ENCODE measurements at places on chromosomes 2 and 18.

DNA sequence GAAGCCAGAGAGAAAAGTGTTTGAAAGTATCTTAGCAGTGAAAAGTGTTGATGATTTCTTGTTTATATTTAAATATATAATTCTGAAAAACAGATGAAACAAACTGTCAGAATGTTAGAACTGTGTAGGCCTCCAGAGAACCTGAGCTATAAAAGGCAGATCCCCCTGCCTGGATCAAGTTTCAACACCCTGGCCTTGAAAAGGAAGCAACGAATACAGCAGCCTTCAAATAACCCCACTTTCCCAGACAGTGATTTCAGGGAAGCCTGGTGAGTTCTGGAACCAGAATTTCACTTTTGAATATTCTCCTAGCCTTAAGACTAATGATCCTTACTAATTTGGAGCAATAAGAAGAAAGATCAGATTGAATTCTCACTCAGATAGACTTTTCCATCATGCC is 13.3 kb upstream of the TRIM43 start:
- DNase-seq, result no peak

- DNase-seq, result no peak
These were observed 84.6 kb downstream of the PMS1 start for GRCh38 chr2:189868896-189869295.

GRCh38 chr18:27276479-27276878 is 91.4 kb upstream of the CHST9 start:
- DNase-seq, result no peak

DNA sequence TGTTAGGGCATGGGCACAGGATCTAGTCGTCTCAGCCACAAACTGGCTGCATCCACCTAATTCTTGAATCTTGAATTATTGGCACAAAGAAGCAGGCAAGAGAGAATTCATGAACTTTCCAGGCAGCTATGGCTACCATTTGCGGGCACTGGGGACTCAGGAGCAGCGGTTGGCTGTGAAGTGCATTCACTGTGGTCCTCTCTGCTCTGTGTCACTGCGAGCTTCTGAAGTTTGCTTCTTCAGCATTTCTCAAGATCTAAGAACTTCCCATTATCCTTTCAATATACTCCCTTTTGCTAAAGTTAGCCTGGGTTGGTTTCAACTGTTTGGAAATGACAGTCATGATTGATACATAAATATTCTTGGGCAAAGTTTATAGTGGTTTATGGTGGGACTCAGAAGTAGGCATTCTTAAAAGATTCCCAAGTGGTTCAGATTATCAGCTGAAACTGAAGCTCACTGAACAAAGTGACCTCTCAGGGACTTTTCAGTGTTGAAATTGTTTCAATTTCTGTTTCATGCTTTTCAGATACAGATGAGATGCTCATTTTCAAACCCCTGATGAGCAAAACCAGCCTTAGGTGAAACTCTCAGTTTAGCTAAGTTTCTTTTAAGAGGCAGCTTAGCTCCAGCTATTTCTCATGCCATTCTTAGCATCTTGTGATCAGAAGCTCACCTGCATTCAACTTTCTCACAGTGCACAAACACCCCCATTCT is 1258.3 kb upstream of the GYPC start:
- no peak for DNase-seq

DNA sequence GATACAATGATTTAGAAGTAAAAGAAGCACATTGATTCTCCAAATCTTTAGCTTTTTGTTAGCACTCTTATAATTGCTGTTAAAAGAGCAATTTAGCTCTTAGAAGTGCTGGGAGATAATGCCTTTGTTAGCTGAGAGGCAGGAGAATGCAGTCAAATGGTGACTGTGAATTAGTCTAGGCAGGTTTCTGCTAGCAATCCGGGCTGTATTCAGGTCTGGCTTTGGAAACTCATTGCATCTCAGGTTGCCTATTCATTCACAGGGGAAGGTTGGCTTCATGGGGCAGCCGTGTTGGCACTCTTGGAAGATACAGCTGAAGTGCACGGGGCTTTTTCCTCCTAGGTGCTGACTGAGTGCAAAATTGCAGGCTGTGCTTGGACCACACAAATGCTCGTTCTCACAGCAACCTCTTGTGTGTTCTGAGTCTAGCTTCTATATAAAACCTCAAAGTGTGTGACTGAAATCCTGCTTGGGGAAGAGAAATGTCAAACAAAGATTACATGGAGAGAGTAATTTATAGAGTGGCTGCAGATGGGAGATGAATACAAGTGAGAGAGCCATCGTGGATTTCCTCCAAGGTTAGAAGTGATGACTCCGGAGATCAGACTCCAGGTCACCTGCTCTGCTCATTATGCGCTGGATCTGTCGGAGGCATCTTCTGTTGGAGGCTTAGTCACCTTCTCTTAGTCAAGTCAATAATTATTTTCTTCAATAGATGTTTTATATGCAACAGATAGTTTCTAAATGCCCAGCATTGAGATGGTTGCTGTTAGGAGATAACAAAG is 167.8 kb downstream of the PMAIP1 start:
- DNase-seq, result no peak

- DNase-seq, result no peak
These were observed 157.8 kb downstream of the PIK3C3 start for GRCh38 chr18:42112657-42113420.

DNA sequence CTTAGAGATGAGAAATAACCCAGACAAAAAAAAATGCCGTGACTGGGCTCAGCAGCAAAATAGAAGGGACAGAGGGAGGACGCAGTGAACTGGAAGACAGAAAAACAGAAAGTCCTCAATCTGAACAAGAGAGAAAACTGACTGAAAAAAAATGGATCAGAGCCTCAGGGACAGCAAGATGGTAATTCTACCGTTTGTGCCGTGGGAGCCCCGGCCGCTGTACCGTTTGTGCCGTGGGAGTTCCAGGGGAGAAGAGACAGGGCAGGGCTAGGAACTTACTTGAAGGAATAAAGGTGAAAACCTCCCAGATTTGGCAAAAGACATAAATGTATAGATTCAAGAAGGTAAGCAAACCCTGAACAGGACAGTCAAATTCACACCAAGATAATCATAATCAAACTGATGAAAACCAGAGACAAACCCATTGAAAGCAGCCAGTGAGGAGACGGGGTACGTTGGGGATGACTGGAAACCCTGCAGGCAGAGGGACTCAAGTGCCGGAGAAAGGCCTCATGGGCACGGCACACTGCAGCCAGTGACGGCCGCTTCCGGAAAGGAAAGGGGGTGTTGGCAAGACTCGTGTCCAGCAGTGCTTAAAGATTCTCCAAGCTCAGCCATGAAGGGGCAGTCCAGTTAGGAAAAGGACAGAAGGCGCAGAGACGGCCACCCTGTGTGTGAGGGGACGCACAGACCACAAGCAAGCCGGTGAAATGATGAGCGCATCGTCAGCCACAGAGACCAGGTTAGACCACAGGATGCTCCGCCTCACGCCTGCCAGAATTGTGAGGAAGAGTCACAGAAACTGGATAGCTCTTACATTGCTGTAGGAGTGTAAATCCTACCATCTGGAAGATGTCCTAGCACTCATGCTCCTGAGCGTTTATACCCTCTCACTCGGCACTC is 40.0 kb upstream of the NFATC1 start:
- no peak for DNase-seq

DNA sequence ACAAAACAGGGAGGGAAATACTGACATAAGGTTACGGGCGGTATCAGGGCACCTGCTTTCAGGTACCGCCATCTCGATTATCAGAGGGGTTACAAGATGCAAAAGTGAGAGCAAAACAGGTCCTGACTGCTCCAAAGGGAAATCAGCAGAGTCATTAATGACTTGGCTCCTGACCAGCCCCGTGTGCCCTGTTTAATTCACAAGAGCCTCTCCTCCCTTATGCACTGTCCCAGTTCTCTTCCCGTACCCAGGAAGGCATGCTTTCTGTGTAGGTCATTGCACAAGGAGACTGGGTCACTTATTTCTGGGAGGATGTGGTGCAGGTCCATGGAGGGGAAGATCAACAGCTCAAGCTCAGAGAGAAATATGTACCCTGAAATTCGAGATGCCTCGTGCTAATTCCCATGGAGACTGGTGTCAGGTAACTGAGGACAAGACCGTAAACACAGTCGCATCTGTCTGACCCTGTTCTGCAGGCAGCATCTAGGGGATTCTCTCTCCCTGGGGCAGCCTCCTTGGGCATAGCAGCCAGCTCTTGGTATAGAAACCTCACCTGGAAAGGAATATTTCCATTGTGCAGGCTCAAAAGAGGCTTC is 79.9 kb downstream of the HNRNPLL start:
- DNase-seq, result no peak

DNA sequence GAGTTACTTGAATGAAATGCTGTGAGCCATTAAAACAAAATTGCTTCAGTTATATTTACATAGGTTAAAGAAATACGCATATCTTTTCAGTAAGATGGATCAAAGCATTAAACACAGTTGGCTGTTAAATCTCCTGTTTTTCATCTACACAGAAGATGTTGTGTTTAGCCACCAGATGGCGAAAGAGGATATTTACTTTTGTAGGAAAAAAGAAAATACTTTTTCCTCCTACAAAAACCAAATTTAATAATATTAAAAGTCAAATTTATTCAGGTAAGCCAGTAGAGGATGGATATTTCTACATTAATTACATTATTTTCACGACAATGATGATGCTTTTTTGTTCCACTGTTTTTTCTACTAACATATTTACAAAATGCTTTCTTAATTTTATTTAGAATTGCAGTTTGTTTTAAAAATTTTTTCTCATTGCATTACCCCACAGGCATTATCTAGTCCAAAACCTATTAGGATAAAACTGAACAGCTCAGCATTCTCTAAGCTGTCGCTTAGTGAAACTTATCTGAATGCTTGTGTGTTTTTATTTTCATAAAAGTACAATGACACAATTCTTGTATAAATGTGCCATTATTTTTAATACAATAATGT is 173.7 kb downstream of the ASXL3 start:
- no peak for DNase-seq

DNA sequence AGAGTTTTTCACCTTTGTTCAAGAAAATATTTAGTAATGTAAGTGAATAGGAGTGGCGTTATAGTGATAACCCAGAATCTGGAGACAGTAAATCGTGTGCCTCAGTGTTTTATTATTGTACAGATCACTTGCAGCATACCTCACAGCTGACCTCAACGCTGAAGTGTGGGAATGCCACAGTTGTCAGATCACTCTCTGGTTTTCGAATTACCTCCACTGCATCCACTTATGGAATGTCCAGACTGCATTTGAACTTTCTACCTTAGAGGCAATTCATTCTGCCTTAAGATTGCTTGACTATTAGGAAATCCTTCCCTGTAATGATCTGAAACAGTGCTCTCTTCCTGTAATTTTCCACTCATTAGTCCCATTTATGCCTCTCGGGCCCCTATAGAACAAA is 164.5 kb upstream of the ALPP start:
- no peak for DNase-seq

DNA sequence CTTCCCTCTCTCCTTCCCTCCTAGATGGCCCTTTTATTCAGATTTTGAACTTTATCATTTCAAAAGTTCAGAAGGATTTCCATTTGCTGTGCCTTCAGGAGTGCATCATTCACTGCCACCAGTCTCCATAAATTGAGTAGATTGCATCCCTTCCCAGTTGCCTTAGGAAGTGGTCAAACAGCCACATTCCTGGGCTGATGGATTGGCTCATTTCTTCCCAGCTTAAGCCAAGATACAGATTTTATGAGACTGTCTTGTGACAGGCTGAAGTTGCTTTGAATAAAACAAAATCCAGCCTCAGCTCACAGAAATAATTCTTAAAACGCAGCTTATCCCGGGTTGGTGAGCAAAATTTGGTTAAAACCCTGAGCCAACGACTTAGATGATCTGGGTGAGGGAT is 9.8 kb downstream of the NRP2 start:
- DNase-seq, result no peak

DNA sequence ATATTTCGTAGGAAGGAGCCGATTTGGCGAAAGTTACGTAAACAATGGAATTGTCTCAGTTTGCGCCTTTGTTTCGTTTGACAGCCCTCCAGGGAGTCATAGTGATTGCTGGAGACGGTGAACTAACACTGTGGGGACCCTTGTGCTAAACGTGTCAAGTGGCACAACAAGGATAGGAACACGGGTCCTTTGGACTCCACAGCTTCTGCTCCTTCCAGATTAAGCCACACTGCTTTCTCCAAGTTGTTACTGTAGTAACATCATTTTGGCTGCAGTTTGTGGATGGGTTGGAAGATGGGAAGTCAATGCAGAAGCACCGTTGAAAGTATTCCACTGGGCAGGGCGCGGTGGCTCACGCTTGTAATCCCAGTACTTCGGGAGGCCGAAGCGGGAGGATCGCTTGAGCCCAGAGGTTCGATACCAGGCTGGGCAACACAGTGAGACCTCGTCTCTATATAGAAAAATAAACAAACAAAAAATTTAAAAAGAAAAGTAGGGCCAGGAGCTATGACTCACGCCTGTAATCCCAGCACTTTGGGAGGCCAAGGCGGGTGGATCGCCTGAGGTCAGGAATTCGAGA is 636 bp upstream of the IMMT start:
- no peak for DNase-seq

DNA sequence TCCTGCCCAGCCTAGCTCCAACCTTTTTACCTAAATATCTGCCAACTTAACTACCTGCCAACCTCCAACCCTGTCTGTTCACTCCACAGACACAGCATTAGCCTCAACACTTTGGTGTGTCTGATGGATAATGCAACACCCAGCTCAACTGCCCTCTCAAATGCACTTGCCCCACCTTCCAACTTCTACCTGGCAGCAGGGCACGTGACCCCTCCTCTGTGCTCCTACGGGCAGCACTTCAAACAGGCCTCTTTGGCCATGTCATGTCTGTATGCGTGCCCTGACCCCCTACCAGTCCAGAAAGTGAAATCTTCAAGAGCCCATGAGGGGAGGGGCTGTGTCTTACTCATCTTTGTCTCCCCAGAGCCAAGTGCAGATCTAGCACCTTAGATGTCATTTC is 25.5 kb downstream of the RNF149 start:
- DNase-seq, result no peak

DNA sequence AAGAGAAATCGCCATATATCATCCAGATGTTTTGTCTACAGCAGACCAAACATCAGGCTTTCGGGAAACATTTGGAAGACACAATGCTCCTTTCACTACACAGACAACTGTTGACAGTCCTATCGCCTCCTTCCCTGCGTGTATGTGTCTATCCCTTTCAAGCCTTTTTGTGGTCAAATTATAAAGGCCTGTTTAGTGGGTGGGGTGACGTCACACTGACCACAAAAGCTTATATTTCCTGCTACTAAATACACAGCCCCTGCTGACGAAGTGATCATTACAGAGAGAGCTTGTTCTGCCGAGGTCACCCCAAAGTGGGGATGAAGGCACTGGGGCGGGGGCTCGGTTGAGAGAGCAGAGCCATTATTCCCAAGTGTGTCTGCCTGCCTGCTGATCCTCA is 302.7 kb upstream of the TNP1 start:
- no peak for DNase-seq

Data from D721Med (cell line).